ENCODE measurements at places on chromosomes 1 and 21. TPM values are rescaled to one million over a fixed set of nuclear protein-coding genes. Genes with fewer than 3 reads are reported as not detected.

LCE7A gene
- total RNA-seq = not detected

OR2M3 gene
- not detected for total RNA-seq

ZBTB8A gene
- 7.7 TPM for total RNA-seq

USH2A gene
- total RNA-seq = not detected

GBP2 gene
- not detected for total RNA-seq

DNA sequence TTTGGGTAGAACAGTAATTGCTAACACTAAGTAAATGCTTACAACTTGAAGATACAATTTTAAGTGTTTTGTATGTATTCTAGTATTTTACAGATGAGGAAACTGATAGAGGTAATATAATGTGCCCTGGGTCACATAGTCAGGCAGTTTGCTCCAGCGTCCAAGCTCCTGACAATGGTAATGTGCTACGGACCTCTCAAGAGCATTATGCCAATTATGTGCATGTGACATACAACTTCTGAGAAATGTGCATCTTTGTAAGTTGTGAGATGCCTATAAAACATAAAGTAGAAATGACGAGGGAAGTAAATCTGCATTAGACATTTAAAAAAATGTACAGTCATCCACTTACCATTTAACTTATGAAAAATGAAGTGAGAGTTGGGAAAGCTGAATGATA is 186.8 kb downstream of the LRRC7 start:
- DNase-seq = no peak

DNA sequence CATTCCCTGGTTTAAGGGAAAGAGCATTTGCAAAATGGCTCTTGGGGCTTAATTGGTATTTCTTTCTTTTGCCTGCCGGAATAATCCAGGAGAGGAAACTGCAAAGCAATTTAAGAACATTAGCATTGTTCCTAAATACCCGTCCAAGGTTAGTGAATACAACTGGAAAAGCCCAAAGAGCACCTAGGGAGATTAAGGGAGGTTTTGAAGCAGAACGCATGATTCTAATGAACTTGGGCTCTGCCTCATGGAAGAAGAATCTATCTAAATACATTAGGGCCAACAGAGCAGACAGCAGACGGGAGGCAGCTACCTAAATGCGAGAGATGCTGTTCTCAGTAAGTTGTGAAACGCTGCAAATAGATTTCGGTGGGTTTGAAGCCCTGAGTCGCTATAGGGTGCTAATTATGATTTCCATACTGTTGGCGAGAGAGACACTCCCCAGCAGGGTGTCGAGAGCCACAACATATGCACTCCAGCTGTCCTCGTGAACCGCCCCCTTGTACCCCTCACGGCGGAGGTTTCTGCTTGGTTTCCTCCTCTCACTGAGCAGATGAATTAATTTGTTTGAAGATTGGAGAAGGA is 326.7 kb upstream of the CAMK1G start:
- no peak for DNase-seq

DNA sequence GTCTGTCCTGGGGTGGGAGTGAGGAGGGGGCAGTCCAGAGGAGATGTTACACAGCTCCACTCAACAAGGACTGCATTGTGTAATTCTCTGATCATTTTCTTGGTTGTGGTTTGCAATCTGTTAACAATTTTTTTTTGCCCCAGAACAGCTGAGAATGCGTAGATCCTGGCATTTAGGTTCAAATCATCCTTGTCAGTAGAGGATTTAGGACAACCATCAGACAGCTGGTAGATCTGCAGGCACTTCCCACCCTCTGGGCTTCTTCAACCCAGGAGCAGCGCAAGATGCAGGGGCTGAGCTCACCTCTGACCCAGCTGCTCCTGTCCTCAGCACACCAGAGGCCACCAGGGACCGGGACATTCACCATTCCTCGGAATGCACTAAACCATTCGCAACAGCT is 13.5 kb downstream of the BCAR3 start:
- DNase-seq = no peak
